ENCODE measurements at places on chromosomes 12 and 14.

- no peak for DNase-seq
Observed at GRCh38 chr12:94712815-94713515, 62.6 kb upstream of the TMCC3 start.

DNA sequence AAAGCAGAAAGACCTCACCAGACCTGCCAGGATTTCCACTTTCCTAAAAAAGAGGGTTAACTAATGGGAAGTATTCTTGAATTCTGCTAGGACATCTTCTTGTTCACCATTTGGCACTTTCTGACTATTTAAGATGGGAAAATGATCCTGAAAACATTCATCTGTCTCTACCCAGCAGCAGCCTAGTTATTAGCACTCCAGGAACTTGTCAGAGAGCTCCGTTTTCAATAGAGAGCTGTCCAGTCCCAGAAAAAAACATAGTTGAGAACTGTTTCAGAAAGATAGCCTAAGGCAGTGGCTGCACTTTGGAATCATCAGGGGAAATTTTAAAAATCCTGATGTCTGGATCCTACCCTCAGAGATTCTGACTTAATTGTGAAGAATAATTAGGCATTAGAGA, 22.1 kb upstream of the CEP83 start:
- no peak for DNase-seq

DNA sequence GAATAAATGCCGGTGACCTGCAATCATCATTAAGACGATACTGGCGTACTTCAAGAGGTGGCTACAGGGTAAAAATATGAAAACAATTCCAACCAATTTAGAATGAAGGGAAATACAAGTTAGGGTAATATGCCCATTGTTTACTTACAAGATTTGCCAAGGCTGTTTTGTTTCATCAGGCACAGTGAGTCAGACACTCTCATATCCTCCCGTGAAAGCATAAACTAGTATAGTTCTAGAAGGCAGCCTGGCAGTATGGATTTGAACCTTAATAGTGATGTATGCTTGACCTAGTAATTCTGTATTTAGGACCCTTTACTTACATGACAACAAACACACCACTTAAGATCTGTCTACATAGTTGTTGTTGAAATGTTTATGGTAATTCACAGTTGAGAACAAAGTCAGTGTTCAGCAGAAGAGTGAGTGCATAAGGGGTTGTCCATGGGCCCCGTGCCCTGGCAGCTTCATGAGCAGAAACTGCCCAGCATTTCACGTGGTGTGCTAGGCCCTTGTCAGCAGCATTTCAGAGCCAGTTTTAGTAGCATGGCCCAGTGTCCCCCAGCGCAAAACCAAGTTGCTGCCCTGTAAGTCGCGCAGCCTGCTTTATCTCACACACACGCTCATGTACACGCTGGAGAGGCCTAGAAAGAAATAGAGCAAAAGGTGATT, 80.8 kb downstream of the EP400 start:
- DNase-seq = no peak

DNA sequence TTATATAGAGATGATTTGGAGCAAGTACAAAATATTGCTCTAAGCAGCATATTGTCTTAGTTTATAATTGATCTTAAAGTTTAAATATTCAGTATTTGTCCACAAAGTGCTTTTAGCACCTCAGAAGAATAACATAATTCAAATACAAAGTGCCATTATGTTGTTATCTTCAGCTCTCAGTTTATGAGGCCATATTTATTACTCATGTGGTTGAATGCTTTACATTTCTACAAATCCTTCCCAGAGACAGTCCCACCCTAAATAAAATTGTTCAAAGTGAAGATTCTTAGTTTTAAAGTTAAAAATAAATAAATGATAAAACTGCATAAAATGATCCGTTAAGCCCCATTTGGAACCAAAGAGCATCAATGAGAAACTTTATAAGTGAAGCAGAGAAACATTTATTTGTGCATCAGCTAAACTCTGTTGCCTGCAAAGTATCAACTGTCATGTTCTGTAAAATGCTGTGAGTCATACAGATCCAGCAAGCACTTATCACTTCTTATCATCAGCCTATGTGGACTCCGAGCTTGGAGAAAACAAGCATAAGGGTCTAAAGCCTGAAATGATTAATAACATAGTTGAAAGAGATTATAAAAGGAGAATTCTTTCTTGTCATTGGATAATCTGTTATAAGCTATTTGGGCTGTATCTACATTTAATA, 218.9 kb downstream of the ADAMTS20 start:
- no peak for DNase-seq

GRCh38 chr14:100775831-100776591, 49.3 kb downstream of the DLK1 start:
- DNase-seq = no peak

DNA sequence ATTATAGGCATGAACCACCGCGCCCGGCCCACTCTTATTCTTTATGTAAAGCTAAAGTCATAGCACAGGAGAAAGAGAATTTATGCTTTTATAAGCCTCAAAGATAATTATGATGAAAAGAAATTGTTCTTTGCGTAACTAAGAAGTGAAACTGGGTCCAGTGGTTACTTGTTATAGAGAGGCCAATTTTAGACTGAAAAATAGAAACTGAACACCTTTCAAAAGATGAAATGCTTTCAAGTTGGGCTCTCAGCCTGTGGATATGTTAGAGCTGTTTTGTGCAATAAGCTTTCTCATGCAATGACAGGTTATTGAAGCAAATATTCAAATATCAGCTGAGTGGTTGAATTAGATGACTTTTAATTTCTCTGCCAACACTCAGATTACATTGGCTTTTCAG, 7.9 kb downstream of the TMEM253 start:
- no peak for DNase-seq

- no peak for DNase-seq
Observed at GRCh38 chr14:86521843-86522242, 991.9 kb downstream of the FLRT2 start.

- no peak for DNase-seq
Observed at GRCh38 chr12:104752016-104752415, 206.1 kb downstream of the SLC41A2 start.
